ENCODE measurements at places on chromosomes 11 and 22.
A peak's percentile ranks its signal among the peaks of the same experiment; 100 is the strongest.

GRCh38 chr11:67604815-67605214 is 1.9 kb upstream of the NDUFV1 start:
- no peak for DNase-seq

GRCh38 chr11:9219572-9219971 is 45.6 kb downstream of the DENND5A start:
- no peak for DNase-seq

- no peak for DNase-seq
Observed at GRCh38 chr11:112394304-112394703, 133.6 kb upstream of the PLET1 start.

DNA sequence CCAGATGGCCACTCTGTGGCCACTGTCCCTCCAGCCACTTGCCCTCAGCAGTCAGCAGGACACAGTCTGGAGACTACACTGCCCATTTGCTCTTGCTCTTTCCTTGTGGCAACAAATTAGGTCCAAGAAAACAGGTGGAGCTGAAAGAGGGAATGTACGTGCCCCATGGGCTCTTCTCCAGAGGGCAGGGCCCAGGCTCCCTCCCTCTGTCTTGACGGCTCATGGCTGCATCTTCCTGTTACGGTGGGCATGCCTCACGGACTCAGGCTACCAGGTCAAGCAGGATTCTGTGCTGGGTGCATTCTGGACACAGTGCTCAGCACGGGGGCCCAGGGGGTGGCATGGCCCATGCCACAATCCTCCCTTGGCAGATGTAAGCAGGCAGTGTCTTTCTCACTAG is 71.3 kb downstream of the MED15 start:
- DNase-seq, result no peak

- DNase-seq, result no peak
Observed at GRCh38 chr11:31805037-31805628, 6.0 kb downstream of the PAX6 start.

GRCh38 chr22:45376009-45376408 is 37.4 kb downstream of the SMC1B start:
- DNase-seq, result no peak

- peak; percentile 62 for DNase-seq
Observed at GRCh38 chr22:42621505-42622002, 6.9 kb upstream of the POLDIP3 start.

- DNase-seq, result no peak
Observed at GRCh38 chr22:19466848-19467752, 11.9 kb downstream of the UFD1 start.

- DNase-seq, result no peak
Observed at GRCh38 chr11:83105168-83105567, 33.5 kb upstream of the RAB30 start.

- DNase-seq, result no peak
Observed at GRCh38 chr22:20423906-20424551, 13.6 kb downstream of the SCARF2 start.

DNA sequence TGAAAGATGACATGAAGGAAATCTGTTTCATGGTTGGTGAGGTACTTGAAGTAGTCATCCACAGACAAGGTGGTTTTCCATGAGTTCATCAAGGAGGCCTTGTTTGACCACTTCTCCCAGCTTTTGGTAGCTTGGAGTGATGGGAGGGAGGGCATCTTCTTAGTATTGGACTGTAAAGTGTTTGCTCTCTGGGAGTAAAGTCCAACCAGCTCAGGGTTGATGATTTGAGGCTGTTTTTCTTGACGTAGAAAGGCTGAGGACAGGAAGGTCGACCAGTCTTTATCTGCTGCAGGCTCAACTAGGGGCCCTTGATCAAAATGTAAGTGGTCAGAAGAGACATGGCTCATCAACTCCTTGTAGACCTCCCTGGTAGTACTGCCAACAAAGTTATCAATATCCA is 1.7 kb downstream of the CCDC87 start:
- no peak for DNase-seq

DNA sequence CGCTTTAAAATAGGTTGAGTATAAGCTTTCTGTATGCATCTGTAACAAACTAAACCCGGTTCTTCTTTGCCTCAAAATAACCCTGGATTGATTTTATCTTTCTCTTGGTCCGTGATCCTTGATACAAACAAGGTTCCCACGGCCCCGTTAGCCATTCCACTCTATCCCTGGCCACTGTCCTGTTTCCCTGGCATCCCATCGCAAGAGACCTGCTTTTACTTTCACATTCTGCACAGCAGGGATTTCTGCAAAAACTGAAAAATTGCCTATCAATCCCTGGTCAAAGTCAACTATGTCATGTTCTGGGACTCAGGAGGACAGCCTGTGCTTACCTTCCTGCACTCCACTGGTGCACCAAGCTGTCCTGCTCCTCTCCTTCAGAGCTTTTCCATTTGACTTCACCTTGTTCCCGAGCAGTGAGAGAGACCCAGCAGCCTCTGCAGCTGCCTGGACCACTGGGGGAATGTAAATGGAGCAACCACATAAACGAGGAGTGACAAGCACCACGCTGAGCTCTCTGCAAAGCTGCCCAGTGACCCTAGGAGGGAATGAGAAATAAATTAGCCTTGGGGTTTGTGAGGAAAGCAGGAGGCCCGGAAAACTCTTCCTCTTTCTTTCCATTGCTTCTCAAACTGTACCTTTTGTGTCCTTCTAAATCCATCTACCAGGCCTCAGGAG is 175.9 kb downstream of the NTM start:
- DNase-seq, result no peak

- no peak for DNase-seq
Observed at GRCh38 chr11:93767018-93767417, 17.1 kb upstream of the MED17 start.

DNA sequence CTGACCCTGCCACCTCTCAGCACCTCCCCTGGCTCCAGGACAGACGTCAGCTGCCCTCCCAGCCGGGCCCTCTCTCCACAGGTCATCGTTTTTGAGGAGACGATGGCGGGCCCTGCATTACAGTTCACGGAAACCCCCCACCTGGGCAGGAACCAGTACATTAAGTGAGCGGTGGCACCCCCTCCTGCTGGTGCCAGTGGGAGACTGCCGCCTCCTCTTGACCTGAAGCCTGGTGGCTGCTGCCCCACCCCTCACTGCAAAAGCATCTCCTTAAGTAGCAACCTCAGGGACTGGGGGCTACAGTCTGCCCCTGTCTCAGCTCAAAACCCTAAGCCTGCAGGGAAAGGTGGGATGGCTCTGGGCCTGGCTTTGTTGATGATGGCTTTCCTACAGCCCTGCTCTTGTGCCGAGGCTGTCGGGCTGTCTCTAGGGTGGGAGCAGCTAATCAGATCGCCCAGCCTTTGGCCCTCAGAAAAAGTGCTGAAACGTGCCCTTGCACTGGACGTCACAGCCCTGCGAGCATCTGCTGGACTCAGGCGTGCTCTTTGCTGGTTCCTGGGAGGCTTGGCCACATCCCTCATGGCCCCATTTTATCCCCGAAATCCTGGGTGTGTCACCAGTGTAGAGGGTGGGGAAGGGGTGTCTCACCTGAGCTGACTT is 37.0 kb downstream of the B3GAT1 start:
- DNase-seq, result no peak

DNA sequence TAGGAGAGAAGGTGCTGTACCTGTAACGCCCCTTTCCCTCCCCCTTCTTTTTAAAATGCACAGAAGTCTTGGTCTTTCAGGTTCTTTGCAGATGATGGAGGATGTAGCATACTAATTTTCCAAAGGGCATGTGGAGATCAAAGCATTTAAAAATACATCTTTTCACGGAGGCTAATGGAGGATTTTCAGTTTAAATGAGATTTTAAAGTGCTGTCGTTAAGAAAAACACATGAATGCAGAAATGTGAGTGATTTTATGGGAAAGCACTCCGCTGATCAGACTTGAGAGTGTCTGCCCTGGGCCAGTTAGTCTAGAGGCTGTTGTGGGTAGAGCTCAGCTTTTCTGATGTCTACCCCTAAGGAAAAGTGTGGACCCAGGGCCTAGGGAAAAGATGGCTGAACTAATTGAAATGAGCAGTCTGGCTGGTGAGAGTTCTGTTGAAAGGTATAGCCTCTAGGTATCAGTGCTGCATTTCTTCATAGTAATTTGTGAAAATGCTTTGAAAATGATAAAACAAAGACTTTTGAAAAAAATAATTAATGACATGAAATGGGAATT is 2.5 kb downstream of the AMOTL1 start:
- no peak for DNase-seq

DNA sequence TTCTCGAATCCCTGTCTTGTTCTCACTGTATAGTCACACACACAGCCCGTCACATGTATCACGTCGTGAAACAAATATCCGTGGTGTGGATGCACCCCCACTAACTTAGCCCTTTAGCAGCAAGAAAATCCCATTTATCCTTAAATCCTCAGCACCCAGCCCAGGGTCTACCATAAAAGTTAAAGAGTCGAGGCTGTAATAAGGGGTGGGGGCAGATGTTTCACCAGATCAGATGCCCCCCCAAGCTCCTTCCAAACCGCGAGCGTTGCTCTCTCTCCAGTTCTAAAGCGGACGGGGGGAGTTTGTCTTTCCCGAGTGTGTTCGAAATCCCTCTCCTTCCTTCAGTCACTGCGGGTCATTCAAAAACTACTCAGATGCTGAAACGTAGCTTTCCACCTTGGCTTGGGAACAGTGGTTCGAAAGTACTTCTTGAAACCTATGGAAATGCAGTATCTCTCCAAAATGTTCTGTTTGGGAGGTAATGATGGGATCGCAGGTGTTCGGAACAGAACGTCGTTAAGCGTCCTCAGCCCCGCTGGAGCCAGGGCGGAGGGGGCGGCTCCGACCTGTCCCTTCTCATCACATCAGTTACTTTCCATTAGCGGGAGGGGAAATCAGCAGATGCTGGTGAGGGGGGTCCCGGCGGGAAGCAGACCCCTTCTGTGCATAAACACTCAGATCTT is 156.2 kb downstream of the BRD1 start:
- no peak for DNase-seq

- no peak for DNase-seq
Observed at GRCh38 chr11:47856186-47856585, 8.0 kb upstream of the NUP160 start.

- no peak for DNase-seq
Observed at GRCh38 chr22:44486538-44486937, 11.5 kb downstream of the RTL6 start.

- DNase-seq, result no peak
Observed at GRCh38 chr22:27154717-27155116, 497.3 kb downstream of the MIAT start.

DNA sequence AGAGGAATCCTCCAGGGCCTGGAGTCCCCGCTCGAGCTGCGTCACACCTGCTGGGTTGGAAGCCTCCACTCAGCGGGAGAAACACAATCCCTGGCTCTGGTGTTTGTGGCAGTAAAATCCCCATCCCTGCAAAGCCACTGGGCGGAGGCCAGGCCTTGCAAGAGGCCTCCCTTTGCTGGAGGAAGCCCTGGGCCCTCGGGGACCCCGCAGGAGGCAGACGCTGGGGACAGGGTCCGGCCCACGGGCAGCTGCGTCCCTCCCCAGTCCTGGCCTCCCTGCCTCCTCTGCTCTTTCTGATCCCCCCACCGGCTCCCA is 194.7 kb downstream of the BRD1 start:
- no peak for DNase-seq

DNA sequence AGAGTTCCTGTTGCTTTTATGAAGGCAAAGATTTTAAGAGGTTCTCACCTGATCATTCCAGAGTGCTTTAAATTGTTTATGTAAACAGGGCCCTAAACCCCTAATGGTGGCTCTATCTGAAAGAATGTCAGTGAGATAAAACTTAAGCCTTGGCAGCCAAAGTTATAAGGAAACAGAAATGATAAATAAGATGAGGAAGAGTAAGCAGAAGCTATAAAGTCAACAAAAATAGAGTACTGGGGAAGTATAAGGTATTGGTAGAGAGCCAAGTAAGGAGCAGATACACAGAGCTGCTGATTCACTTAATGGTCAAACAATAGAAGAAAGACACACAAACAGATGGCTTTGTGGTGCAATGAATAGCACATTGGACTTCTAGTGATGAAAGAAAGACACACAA is 37.9 kb downstream of the TMPRSS5 start:
- DNase-seq, result no peak

DNA sequence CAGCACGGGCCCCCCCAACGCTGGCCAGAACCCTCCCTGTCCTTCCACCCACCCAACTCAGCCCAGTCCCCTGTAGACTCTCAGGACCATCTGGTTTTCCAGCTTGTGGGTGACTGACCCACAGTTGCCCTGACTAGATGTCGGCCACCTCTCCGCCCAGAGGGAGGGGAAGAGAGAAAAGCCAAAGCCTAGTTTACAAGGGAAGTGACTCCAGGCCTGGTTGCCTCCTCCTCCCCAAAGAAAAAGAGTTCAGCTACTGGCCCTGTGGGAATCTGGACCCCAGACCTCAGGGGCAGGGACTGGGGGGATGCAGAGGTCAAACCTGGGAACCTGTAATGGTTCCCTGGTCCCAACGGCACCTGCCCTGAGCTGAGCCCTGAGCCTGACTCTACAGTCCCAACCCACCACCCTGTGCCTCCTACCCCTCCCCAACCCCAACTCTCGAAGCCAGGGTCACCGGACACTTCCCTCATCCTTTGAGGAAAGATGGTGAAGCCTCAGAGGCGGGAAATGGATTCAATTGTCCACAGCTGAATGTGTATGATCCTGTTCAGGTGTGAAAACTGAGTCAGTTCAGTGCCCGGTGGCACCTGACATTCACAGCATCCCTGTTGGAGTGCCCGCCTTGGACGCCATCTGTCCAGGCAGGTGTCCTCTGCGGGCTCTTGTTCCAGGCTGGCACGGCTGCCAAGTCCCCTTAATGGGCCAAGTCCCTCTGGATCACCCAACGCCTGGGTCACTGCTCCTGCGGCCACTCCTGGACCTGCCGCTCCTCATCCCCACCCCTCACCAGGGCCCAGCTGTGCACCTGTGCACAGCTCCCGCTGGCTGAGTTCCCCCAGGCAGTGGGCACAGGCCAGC is 21.0 kb upstream of the WNT7B start:
- no peak for DNase-seq

GRCh38 chr11:45848654-45849081 is 1.4 kb downstream of the CRY2 start:
- DNase-seq, result no peak

GRCh38 chr22:47736186-47737034 is 974.0 kb downstream of the TBC1D22A start:
- no peak for DNase-seq

DNA sequence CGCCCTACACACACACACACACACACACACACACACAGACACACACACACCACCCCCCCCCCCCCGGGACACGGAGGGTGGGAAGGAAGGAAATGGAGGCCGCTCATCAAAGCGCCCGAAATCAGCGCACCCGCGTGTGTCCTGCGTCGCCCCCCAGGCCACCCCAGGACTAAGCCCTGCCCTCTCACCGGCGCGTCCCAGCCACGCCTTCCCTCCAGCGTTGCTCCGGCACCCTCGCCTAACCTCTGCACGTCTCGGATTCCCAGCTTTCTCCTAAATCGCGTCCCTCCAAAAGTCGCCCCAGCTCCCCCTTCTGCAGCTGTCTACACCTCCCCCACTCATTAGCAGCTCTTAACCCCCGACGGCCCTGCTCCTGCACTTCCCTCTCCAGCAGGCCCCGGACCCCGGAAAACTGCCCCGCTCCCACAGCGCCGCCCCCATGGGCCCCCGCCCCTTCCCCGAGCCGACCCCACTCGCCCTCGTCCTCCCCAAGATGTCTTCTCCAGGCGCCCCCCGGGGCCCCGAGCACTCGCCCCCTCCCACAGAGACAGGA is 557 bp downstream of the PACSIN2 start:
- DNase-seq, result no peak
